ENCODE measurements at places on chromosomes 5 and 9.

- no peak for DNase-seq
Observed at GRCh38 chr5:50846261-50846660, 179.8 kb downstream of the PARP8 start.

DNA sequence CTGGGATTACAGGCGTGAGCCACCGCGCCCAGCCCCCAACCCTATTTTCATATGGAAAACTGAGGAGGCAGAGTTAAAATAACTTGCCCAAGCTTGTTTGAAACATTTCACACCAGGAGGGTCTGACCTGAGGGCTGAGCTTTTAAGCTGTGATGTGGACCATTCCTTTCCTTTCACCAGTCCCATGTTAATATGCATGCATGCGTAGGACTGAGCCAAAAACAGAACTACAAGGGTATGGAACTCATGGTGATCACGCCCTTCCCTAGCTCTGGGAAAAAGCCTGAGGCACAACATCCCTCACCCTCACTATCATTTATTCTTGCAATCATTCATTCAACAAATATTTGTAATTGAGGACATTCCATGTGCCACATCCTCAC lies 87.4 kb upstream of the FAM169A start:
- no peak for DNase-seq

DNA sequence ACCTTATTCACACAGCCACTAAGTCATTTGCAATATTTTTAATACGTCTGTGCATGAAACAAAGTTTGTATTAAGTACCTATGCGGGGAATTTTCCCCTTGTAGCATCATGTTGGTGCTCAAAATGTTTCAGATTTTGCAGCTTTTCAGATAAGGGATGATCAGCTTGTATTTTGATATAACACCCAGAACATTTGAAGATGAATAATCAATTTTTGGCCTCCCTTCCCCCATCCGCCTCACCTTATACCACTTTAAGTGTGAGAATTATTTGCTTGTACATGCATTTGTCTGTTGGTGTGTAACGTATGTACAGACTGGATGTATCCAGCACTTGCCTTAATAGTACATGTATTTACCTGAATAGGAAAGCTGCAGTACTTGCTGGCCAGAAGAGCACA lies 1.7 kb downstream of the JAK2 start:
- DNase-seq = no peak

- DNase-seq = no peak
Observed at GRCh38 chr5:68688547-68688946, 405.3 kb upstream of the SLC30A5 start.

DNA sequence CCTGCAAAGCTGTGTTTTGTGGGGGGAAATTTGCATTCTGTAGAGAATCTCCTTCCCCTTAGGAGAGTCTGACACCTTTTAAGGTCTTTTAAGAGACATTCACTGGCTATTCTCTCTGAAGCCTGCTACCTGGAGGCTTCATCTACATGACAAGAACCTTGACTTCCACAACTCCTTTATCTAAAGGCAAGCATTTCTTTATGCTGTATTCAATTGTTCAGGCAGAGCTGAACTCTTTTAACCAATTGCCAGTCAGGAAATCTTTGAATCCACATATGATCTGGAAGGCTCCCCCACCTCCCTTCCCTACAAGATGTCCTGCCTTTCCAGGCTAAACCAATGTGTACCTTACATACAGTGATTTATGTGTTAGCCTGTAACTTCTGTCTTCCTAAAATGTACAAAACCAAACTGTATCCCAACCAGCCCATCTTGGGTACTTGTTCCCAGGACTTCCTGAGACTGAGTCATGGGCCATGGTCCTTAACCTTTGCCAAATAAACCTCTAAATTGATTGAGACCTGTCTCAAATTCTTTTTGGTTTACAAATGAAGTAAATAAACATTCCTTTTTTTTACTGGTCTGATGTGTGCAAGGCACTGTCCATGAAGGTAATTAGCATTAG lies 9.9 kb downstream of the C9orf85 start:
- DNase-seq = no peak

DNA sequence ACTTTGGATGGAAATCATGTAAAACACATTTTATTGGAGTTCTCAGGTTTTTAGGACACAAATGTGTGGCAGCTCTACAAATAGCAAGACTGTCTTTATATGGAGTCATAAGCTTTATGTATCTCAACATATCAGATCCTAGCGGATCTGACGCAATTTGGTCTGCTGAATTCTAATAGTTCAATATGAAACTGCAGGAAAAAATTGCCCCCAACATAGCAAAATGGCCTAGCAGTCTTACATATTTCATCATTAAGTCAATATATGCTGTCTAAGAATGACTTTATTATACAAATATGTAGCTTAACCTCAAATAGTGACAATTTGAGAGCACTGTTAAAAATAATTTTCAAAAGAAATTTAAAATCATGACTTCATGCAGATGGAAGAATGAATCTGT lies 244.3 kb downstream of the TAF11L14 start:
- no peak for DNase-seq

DNA sequence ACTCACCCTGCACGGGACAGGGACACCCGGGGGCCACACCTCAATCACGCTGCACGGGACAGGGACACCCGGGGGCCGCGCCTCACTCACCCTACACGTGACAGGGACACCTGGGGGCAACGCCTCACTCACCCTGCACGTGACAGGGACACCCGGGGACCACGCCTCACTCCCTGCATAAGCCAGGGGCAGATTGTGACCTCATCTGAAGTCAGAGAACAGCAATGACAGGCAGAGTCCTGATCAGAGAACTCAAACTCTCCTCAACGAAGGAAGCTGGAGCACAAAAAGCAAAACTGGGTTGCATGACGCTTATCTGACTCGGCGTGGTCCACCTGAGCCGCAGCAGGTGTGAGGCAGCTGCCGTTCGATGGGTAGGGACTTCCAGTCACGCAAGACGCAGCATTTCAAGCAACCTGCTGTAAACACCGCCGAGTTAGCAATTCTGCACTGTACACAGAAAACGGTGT lies 3.2 kb downstream of the TERT start:
- no peak for DNase-seq

GRCh38 chr9:124454296-124454695 lies 4.0 kb downstream of the ADGRD2 start:
- DNase-seq = no peak

DNA sequence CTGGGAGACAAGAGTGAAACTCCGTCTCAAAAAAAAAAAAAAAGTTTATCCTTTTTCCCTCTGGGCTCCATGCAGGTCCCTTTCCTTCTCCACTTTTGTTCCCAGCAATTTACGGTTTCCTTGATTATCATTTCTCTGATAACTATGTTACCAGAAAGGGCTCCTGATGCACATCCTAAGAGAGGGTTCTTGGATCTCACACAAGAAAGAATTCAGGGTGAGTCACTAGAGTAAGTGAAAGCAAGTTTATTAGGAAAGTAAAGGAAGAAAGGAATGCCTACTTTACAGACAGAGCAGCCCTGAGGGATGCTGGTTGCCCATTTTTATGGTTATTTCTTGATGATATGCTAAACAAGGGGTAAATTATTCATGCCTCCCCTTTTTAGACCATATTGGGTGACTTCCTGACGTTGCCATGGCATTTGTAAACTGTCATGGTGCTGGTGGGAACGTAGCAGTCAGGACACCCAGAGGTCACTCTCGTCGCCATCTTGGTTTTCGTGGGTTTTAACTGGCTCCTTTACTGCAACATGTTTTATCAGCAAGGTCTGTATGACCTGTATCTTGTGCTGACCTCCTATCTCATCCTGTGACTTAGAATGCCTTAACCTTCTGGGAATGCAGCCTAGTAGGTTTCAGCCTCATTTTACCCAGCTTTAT lies 13.5 kb upstream of the MELK start:
- DNase-seq = no peak

GRCh38 chr5:162657076-162657475 lies 589.5 kb downstream of the GABRG2 start:
- DNase-seq = no peak

GRCh38 chr5:60835554-60835953 lies 8.5 kb downstream of the ELOVL7 start:
- no peak for DNase-seq

DNA sequence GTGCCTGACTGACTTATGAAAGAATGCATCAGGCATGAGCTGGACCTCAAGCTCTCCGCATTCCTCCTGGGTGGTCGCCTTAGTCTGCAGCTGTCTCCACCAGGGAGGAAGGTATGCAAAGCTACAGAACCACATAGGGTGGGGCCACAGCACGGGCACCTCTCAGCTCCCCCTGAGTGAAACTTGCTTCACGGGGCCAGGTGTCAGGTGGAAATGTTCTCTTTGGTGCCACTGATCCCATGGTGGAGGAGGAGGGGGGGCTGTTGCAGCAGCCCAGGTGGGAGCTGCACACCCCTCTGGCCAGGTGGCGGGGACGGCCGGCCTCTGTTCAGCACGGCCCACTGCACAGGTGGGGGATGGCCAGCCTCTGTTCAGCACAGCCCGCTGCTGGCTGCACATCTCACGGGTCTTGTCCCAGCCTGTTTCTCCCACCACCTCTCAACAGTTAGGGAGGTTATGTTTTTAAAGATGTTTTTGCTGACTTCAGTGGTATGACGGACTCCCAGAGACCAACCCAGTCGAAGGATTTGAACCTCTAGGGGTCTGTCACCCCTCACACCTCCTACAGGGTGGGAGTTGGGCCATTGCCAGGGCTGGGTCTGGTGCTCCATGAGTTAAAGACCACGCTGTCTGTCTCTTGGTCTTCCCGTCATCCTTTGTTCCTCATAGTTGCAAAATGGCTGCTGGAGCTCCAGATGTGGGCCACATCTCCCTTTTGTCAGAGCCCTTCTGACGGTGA lies 34.3 kb downstream of the MRPL36 start:
- DNase-seq = no peak

GRCh38 chr5:179668391-179668790 lies 12.4 kb downstream of the CBY3 start:
- peak; percentile 38 for DNase-seq

GRCh38 chr5:9787861-9788600 lies 157.9 kb upstream of the TAS2R1 start:
- DNase-seq = no peak

DNA sequence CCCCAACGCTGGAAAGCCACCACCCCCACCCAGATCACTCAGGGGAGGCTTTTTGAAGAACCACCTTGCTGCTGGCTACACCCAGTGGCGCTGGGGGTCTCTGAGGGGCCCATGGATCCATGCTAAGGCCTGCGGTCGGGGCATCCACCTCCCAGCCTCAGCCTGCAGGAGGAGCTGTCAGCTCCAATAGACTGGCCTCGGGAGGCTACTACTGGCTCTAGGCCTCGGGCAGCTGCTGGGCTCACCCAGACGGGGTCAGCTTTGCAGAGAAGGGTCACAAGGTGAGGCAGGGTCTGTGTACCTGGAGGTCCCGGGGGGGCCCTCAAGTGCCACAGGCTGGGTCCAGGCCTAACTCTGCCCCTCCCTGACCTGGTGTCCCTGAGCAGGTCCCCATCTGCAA lies 193.7 kb downstream of the OLFM1 start:
- DNase-seq = no peak

GRCh38 chr5:40683305-40683704 lies 3.6 kb downstream of the PTGER4 start:
- no peak for DNase-seq

DNA sequence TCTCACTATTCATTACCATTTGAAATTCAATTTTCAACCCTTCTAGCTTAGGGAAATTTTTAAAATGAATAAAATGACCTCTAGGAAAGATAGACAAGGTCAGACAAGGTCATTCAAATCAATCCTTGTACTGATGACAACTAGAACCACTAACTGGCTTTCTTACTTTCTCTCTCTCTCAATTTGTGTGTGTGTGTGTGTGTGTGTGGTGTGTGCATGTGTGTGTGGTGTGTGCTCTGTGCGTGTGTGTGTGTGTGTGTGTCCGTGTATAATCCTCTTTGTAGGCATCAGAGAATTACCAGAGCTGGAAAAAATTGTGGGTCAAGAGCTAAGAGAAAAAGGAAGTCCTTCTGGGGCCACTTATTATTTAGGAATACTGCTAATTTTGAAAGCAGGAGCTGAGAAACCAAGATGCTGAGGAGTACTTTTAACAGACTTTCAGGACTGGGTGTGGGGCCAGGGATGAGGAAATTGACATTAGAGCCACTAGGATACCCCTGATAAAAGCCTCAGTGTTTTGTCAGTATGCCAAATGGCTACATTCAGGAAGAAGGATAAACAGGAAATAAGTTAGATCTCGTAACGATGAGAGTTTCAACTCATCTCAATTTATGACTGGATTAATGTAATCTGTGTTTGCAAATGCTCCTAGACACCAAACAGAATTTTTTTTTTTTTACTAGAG lies 723.3 kb downstream of the CETN3 start:
- no peak for DNase-seq

- no peak for DNase-seq
Observed at GRCh38 chr5:82704381-82704780, 372.8 kb downstream of the TMEM167A start.

- DNase-seq = no peak
Observed at GRCh38 chr5:65474130-65474711, 7.5 kb downstream of the ADAMTS6 start.

GRCh38 chr9:135159801-135160200 lies 72.3 kb downstream of the OLFM1 start:
- DNase-seq = no peak

GRCh38 chr5:8523501-8523900 lies 654.6 kb downstream of the MTRR start:
- DNase-seq = no peak

GRCh38 chr5:64509828-64510227 lies 4.0 kb downstream of the RGS7BP start:
- no peak for DNase-seq

GRCh38 chr5:137815202-137815990 lies 52.3 kb upstream of the MYOT start:
- DNase-seq = no peak

- DNase-seq = no peak
Observed at GRCh38 chr5:14495301-14495700, 86.3 kb upstream of the OTULINL start.

DNA sequence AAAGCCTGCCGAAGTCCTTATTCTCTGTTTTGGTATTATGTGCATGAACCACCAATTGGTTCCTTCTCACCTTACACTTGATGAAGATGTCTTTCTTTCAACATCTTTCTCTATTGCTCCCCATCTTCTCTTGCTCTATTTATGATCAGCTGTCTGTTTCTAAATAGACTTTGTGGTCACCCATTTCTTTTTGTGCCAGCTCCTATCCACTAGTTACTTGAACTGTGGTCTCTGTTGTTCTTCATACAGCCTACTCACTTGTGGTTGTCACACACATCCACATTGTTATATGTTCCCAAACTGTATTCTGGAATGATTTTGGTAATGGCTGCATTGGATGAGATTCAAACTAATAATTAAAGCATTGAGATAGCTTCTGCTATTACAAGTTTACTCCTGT lies 11.4 kb downstream of the VCAN start:
- no peak for DNase-seq

DNA sequence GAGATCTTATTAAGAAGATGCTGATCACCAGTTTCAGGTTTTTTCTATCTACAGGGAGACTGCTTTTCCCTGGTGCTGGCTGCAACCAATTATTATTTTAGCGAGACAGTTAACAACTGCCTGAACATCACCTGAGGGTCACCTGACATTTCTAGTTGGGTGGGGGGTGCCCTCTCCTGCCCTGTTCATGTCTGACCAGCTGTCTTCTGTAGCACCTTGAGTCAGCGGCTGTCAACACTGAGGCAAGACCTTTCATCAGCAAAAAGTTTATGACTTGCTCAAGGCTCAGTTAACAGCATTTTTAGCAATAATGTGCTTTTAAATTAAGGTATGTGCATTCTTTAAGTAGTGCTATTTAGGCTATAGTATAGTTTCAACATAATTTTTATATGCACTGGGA lies 58.0 kb downstream of the ADCY2 start:
- no peak for DNase-seq

GRCh38 chr9:91746904-91747303 lies 203.1 kb downstream of the ROR2 start:
- no peak for DNase-seq
